ENCODE measurements at places on chromosomes 11 and 22. TPM values are rescaled to one million over a fixed set of nuclear protein-coding genes. Genes with fewer than 3 reads are reported as not detected.

The LIPT2 gene
- 5.4 TPM for total RNA-seq

The OR51I1 gene
- not detected for total RNA-seq

- no peak overlapping the region for H3K27ac ChIP-seq
- H3K27me3 ChIP-seq, result peaks cover 2% of the 10 kb centered on the region
- H3K4me3 ChIP-seq, result no peak overlapping the region
- H3K4me1 ChIP-seq, result peaks cover 21% of the 10 kb centered on the region
- DNase-seq, result peak; percentile 5
These were observed 28.5 kb upstream of the CSNK1E start for GRCh38 chr22:38345782-38346181.

GRCh38 chr22:38868286-38868721 is 3.7 kb downstream of the CBX6 start:
- no peaks in the 10 kb centered on the region for H3K27me3 ChIP-seq
- DNase-seq, result peak; percentile 13
- H3K27ac ChIP-seq, result no peak overlapping the region
- peaks cover 30% of the 10 kb centered on the region for H3K36me3 ChIP-seq
- peaks cover 42% of the 10 kb centered on the region for H3K4me1 ChIP-seq

DNA sequence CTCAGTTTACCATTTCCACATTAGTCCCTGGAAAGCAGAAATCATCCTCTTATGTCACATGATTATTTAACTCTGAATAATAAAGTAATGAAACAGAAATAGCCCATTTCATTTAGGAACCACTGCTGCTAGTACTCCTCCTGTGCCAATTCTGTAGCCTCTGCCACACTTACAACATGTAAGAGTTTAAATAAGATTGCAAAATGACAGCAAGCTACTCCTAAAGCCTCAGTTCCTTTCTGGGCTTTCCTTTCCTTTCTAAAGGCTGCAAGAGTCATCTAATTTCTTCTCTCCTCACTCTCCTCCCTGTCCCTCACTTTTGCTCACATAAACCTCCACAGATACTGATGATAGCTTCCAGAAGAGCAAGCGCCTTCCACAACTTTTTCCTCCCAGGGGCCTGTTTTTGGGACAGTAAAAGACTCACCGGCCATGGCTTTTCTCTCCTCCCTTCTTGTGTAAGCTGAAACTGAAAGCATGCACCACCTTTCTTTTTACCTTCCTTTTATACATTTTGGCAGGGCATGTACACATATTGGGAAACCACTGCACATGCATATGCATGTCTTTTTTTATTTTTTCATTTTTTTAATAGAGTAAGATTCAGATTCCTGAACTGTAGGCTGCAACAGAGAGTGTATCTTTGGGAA is 38.5 kb downstream of the CARD18 start:
- peaks cover 2% of the 10 kb centered on the region for H3K4me1 ChIP-seq
- H3K27ac ChIP-seq, result no peak overlapping the region
- H3K4me3 ChIP-seq, result no peak overlapping the region
- H3K36me3 ChIP-seq, result no peaks in the 10 kb centered on the region
- no peaks in the 10 kb centered on the region for H3K27me3 ChIP-seq

DNA sequence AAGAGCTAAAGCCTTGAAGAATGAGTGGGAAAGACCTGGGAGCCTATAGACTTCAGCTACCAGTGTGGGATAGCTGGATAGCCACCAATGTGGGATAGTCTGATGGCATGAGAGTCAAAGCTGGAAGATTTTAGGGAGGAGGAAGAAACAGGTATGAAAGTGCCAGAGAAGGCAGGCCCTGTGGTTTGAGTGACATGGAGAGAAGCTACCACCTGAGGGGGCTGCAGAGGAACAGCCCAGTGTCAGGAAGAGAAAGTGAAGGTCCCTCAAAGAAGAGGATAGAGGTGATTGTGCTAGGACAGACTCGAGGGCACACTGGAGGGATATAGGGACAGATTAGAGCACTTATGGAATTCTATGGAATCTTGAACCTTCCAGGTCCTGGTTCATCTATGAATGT is 23.1 kb upstream of the PAX6 start:
- DNase-seq, result no peak
- H3K4me1 ChIP-seq, result no peaks in the 10 kb centered on the region
- H3K4me3 ChIP-seq, result no peak overlapping the region

Measured in activated B cell treated with CpG ODN at 0.5 μM for 24 hours (primary cell).